HS-27A (cell line): ENCODE measurements at places on chromosomes 2 and 18.

DNA sequence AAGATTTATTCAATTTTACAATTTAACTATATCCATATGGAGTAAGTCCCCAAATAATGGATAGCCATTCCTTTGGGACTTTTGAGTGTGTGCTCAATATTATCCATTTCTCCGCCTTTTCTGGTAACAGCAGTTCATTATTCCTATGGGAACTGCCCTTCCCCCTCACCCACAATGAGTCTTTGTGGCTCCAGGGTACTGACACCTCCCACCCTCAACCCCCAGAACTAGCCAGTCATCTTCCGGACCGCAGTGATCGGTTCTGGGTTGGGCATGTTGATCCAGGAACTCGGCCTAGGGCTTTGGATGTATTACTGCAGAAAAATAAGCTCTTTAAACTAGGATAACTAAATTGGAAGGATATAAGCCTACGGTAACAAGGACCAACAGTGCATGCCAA is 45.4 kb upstream of the CCDC150 start:
- no peak for DNase-seq

DNA sequence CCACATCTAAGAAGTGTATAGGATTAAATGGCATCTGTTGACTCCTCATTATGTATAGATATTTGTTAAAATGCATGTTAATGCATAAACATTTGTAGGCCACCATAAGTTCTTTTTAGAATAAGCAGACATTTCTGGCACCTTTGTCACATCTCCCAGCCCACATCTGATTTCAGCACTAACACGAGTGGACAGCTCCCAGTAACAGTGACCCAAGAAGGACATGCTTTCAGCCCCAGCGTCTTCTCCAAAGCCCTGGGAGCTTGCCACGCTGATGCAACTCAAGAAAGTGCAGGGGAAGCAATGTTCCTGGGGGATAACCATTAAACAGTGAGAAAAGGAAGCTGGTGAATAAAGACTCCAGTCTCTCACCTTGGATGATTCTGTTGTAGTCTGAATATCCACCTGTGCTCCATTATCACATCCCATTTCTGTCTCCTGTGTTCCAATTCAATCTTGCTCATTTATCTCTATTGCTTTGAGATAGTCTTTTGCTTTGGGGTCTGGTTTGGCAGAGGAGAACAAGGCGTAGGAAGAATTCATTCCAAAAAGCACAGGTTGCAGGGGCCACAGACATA is 182.6 kb upstream of the THSD7B start:
- DNase-seq = peak; percentile 4

GRCh38 chr2:143704451-143705106 is 575.4 kb downstream of the ARHGAP15 start:
- no peak for DNase-seq

DNA sequence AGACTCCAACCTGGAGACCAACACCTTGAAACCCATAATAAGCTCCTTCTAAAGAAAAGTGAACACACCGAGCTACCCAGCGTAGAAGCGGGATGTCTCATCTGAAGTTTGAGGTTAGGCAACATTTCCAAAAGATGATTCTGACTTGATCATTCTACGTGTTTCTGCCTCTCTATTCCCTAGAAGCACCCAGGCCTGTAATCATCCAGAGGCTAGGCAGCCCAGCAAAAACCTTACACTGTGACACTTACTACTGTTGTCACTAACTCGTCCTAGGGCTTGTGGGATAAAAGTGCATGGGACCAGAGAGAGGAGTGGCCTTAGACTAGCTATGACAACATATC is 1.4 kb downstream of the ZBTB14 start:
- no peak for DNase-seq

GRCh38 chr18:32360682-32361345 is 109.9 kb downstream of the GAREM1 start:
- DNase-seq = no peak

DNA sequence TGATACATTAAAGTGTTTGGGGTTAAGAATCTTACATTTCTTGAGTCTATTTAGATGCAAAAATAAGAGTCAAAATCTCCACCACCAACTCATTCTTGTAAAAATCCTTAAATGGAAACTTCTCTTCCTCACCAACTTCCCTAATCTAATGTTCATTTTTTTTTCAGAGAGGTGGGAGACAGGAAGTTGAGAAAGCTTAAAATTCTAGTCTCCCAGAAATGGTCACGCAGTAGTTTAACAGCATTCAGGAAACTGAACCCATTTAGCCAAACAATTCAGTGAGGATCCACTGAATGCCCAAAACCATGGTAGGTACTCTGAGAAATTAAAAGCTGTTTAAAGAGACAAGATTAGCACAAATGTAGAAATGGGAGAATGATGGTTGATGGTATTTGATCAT is 69.0 kb downstream of the TXNL1 start:
- DNase-seq = no peak
